Camera-type eye (tissue), 1 donor: ENCODE measurements at places on chromosomes 12 and 14. TPM values are rescaled to one million over a fixed set of nuclear protein-coding genes. Genes with fewer than 3 reads are reported as not detected.

The RD3L gene
- total RNA-seq, result 12.0 TPM

The TAS2R9 gene
- not detected for total RNA-seq

The ERG28 gene
- total RNA-seq, result 7.5 TPM

The NXPH4 gene
- 23.4 TPM for total RNA-seq

The RIPK3 gene
- 4.4 TPM for total RNA-seq

The CLEC4D gene
- 0.55 TPM for total RNA-seq
